ENCODE measurements at places on chromosomes 7 and 10.

DNA sequence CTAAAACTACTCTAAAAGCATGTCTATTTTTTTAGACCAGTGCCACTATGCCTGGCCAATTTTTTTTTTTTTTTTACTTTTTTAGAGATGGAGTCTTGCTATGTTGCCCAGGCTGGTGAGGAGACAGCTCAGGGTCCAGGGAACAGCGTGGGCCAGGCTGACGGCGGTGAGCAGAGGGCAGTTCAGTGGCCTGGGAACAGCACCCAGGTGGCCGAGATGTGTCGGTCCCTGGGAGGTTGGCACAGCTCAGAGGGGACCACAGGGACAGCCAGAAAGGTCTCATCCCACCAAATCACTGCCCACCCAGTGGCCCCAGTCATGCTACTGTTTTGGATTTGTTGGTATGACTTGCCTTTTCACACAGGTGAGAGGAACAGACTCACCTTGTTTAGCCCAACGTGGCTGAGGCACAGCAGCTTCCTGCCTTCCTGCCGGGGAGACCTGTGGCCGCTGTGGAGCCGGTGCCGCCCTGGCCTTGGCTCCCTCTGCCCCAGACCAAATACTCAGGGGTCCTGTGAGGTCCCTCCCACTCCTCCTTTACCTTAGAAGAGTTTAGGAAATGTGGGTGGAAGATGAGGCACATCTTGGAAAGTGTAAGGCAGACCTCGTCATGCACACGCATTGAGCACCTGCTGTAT is 109.6 kb downstream of the PTPRE start:
- no peak for DNase-seq

DNA sequence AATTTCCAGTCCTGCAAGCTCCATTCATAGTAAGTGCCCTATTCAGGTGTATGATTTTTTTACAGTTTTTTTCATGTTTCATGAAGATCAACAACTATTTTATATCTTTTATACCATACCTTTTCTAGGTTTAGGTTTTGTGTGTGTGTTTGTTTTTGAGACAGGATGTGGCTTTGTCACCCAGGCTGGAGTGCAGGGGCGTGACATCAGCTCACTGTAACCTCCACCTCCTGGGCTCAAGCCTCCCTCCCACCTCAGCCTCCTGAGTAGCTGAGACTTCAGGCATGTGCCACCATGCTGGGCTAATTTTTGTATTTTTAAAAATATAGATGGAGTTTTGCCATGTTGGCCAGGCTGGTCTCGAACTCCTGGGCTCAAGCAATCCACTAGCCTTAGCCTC is 35.0 kb downstream of the ARMH3 start:
- no peak for DNase-seq

GRCh38 chr10:127313996-127314700 is 117.8 kb upstream of the INSYN2A start:
- no peak for DNase-seq

DNA sequence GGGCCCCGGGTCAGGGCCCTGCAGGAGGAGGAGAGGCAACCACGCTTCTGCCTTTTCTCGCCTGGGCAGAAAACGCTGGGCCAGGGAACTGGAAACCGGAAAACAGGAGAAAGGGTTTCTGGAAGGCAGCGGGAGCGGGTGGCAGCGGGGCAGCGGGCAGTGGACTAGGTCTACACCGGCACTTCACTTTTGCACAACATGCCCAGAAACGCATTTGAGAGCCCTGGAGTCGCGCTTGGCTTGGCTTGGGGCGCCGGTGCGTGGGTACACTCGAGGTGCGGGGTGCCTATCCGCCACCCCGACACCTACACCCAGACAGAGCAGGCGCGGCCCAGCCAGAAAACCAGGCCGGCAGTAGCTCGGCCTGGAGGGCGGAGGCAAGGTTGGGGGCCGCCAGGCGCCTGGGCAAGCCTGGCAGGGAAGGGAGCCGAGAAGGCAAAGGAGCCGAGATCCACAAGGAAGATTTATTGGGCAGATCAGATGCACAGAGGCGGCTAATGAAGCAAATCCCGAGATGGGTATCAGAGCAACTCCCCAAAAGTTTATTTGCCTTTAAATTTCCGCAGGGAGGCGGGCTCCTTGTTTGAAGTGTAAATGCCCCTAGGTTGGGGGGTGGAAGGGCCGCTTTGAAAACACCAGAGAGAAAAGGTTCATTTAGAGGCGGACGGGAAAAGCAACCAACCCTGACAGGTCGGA is 3.2 kb upstream of the PAX2 start:
- DNase-seq, result no peak

DNA sequence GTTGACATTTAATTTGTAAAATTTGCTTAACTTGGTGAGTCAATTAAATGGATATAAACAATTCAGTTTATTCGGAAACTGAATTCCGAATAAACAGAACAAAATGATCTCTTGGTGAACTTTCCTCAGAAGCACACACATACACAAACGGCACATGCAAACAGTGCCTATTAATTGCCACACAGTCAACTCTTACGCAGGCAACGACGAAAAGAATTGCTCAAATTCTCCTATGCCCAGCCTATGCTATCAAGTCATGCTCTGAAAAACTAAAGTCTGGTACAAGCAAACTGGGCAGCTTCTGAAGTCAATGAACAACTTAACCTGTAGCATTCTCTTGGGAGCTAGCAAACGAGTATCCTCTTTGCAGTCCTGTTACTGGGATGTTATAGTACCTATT is 38.8 kb upstream of the ASL start:
- DNase-seq, result no peak

GRCh38 chr7:150876817-150877526 is 24.7 kb downstream of the AOC1 start:
- DNase-seq, result peak; percentile 70

GRCh38 chr7:28005075-28005846 is 175.3 kb downstream of the JAZF1 start:
- DNase-seq, result no peak

DNA sequence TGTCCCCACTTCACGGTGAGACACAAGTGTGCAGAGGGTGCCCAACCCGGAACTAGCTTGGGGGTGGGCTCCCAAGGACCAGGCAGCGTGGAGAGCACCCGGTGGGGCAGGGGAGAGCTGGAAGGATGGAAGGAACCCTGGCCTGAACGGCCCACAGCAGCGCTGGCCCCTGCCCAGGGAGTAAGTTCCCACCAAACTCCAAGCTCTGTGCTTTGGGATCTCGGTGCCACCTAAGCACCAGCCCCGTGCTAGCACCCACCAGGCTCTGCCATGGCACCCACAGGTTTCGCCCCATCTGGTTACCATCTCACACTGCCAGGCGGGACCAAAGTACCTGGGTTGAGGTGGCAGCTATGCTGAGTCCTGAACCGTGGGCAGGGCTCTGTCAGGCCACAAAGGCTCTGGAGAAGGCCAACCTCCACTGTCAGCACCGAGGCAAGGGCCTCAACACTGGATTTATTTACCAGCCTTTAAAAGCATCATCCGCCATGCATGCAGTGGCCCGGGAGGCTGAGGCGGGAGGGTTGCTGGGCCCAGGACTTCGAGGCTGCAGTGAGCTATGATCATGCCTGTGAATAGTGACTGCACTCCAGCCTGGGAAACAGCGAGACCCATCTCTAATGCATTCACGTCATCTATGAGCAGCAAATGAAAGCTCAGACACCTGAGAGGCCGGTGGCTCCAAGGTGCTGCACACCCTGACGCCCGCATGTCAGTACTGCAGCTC is 16.0 kb downstream of the GPER1 start:
- no peak for DNase-seq

- DNase-seq, result no peak
These were observed 246.9 kb downstream of the AGMO start for GRCh38 chr7:15314922-15315321.

GRCh38 chr7:96778263-96778662 is 68.6 kb upstream of the SEM1 start:
- peak; percentile 3 for DNase-seq

DNA sequence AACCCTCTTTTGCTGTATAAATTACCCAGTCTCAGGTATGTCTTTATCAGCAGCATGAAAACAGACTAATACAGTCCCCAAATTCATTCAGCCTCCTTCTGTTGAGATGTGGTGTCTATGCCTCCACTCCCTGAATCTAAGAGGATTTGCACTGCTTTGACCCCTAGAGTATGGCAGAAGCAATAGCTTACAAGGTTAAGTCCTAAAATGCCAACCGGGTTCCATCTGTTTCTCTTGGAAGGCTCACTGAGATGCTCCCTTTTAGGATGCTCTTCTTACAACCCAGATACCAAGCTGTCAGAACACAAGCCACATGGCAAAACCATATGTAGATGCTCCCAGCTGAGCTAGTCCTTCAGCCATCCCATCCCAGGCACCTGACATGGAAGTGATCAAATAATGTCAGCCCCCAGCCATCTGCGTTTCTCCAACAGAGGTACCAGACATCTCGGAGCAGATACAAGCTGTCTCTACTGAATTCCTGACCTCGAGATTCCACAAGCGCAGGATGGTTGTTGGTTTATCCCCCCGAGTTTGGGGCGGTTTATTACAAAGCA is 20.2 kb downstream of the CALN1 start:
- no peak for DNase-seq

DNA sequence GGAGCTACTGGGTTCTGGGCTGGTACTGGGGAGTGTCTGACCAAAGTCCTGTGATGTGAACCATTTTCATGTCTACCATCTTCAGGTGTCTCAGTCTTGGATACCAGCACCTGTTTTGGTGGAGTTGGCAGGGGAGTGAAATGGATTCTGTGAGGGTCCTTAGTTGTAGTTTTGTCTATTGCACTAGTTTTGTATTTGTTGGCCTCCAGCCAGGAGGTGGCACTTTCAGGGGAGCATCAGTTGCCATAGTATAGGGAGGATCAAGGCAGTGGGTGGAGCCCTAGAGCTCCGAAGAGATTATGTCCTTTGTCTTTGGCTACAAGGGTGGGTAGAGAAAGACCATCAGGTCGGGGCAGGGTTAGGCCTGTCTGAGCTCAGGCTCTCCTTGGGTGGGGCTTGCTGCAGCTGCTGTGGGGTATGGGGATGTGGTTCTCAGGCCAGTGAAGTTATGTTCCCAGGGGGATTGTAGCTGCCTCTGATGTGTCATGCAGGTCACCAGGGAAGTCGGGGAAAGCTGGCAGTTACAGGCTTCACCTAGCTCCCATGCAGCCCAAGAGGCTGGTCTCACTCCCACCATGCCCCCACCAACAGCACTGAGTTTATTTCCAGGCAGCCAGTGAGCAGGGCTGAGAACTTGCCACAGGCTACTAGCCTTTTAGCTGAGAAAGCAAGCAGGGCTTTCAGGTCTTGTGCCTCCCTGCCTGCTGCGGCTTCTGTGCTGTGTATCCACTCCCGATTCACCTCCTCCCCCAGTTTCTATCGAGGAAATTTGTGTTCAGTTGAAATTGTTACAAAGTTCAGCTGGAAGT is 153.1 kb downstream of the ZNF365 start:
- no peak for DNase-seq

GRCh38 chr7:73560109-73560835 is 2.8 kb upstream of the BCL7B start:
- DNase-seq, result peak; percentile 89

- DNase-seq, result peak; percentile 39
These were observed 119.0 kb upstream of the LANCL2 start for GRCh38 chr7:55246171-55246570.

DNA sequence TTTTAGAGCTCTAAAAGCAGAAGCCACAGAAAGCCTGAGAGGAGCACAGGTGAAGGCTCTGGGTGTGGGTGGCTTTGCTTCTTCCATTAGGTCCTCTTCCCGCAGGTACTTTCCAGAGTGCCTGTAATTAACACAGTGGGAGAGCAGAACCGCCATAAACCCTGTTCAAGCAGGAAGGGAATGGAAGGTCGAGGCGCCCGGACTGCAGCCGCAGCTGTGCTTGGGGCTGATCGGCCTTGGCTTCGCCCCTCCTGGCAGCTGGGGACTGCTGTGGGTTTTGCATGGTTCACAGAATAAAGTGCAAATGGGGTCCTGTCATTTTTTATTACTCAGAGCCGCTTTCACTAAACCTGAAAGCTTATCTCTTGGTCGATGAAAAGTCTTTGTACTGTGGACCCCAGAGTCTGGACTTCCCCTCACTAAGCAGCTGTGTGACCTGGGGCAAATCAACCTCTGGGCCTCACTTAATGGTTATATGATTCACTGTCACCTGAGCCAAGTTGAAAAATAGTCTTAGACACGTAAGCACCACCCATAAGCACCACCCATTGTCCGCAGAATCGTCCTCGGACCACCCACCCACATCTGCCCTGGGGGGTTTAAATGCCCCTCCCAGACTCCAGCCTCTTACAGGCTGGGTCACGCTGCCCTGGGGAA is 100.9 kb downstream of the XRCC2 start:
- DNase-seq, result no peak

All from ELR (cell line).